ENCODE measurements at places on chromosomes 3 and 15. TPM values are rescaled to one million over a fixed set of nuclear protein-coding genes. Genes with fewer than 3 reads are reported as not detected.
A peak's percentile ranks its signal among the peaks of the same experiment; 100 is the strongest.

DNA sequence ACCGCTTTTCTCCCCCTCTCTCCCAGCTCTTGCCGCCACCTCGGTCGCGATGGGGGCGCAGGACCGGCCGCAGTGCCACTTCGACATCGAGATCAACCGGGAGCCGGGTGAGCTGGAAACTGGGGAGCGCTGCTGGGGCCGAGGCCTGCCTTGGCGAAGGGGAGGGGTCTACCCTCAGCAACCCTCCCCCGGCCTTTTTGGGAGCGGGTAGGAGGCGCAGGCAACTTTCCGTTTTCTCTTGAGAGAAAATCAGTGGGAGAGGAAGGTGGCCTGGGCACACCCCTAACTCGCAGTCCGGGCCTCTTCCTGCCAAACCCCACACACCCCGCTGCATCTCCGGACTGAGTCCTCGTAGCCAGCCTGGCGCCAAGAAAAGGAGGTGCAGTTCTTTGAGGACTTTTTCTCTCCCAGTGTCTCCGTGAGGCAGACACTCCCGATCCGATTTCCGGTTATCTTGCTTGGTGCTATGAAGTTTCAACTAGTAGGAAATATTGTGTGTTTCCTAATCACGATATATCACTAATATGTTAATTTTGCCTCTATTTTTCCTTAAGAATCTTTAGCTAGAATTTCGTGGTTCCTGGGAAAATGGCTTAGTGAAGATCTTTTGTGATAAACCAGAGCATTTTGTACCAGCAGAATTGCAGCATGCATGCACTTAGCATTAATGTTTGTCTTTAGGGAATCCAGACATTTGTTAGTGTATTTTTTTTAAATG lies 631 bp downstream of the NKTR start:
- DNase-seq = peak; percentile 28

DNA sequence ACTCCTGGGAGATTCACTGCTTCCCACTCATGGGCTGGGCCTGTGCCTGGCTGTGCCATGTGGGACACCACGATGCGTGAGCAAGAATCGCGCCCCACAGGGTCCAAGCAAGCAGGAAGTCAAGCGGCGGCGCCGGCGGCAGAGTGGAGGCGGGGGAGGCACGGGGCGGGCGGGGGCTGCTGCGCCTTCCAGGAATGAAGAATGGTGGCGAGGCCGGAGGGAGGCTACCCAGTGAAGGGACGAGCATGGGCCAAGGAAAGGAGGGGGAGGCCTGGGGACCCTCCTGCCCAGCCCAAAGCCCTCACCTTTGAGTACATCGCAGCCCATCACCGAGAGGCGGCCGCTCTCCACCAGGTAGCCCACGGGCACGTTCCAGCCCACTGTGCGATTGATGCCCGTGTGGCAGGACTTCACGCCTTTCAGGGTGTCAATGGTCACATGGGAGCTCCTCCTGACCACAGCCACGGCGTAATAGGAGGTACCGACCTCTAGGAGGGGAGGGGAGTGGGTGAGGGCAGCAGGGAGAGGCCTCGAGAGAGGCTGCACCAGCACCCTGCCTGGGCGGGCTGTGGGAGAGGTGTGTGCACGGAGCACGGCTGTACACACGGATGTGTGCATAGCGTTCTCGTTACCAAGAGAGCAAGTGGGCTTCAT lies 5.5 kb downstream of the MELTF start:
- DNase-seq = no peak

Gene SLITRK3
- polyA plus RNA-seq = 0.33 TPM

GRCh38 chr3:17550624-17551023 lies 191.8 kb downstream of the TBC1D5 start:
- no peak for DNase-seq
